ENCODE measurements at places on chromosomes 6 and 20.

GRCh38 chr6:105163183-105163582 lies 16.6 kb downstream of the POPDC3 start:
- no peak for DNase-seq

DNA sequence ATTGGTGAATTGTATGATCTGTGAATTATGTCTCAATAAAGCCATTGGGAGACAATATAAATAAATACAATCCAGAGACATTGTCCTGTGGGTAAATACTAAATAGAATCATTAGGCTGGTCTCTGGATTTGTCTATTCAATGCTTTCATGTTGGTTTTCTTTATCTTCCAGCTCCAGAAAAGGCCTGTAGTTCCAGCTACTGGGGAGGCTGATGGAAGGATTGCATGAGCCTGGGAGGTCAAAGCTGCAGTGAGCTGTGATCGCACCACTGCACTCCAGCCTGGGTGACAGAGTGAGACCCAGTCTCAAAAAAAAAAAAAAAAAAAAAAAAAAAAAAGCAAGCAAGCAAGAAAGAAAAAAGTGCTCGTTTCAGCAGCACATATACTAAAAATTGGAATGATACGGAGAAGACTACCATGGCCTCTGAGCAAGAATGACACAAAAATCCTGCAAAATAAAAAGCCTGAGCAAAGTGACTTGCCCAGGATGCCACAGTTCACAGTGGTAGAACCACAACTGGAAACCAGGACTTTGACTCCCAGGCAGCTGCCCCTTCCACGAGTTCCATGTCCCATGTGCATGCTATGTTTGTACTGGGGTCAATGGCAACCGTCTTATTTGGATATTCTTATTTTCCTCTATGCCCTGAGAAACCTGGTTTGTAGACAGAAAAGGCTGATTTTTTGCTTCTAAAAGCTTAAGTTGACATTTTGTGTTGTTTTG lies 33.6 kb upstream of the GMPR start:
- DNase-seq, result no peak

DNA sequence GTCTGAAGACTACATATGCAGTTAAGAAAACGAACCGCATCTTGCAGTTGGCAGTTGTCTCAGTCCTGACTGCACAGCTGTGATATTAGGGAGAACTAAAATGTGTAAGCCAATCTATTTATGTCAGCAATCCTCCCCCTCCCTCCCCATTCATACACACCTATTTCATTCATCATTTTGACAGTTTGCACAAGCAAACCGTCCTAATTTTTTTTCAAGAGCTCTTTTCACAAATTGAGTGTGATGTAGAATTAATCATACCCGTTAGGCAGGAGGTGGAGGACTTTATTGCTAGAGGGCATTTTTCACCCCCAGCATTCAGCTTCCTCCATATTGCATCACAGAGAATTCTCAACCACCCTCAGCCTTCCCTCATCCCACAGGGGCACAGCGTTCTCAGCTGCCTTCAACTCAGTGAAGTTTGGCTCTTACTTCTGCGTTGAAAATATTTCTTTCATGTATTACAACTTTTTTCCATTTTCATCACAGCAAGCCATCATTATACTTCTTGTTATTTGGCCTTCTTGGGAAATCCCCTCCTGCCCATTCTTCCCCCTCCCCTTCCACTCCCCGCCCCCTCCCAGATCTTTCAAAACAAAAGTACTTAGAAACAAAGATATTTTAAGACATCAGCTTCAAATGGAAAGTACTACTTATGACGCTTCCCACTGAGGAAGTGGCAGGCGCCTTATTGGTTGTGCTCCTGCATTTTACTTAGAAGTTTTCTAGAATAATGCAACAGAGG lies 37.5 kb downstream of the NOX3 start:
- DNase-seq, result no peak

DNA sequence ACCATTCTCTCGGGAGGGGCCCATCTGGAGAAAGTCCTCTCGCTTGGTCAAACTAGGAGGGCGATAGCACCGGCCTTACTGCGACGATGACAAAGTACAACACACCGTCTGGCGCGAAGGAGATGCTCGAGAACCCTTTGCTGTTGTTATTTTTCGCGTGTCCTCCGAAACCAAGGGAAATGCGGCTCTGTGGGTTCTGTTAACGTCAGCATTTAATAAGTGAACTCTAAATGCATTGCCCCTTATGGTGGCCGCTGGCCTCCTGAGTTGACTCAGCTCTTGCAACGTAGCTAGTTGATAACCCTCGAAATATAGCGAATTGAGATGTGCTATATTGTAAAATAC lies 577 bp upstream of the SCAND1 start:
- DNase-seq, result no peak

- DNase-seq, result no peak
Measured at GRCh38 chr6:167979436-167980139, 17.9 kb upstream of the KIF25 start.

DNA sequence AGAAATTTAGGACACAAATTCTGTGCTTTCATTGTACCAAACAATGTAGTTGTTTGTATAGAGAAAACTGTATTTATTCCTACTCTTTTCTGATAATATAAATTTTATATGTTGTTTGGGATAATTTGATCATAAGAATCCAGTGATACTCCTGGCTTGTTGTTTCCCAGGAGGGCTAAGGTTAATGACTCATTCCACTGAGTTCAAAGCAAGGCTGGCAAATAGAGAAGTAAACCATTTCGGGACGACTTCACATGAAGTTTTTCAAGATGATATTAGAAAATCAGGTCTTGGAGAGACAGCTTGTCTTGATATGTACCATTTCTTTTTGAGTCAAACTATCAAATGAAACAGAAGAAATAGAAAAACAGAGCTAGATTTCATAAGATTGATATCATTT lies 326.1 kb upstream of the CNR1 start:
- DNase-seq, result no peak

GRCh38 chr6:20416567-20417345 lies 15.1 kb downstream of the E2F3 start:
- no peak for DNase-seq

- no peak for DNase-seq
Measured at GRCh38 chr20:4099905-4100675, 84.7 kb upstream of the RNF24 start.

GRCh38 chr6:163926642-163927041 lies 512.1 kb downstream of the QKI start:
- no peak for DNase-seq

GRCh38 chr6:78010130-78010529 lies 357.3 kb downstream of the MEI4 start:
- DNase-seq, result no peak

GRCh38 chr6:68572525-68572924 lies 62.6 kb upstream of the ADGRB3 start:
- DNase-seq, result no peak

GRCh38 chr20:44649126-44649525 lies 2.4 kb downstream of the ADA start:
- DNase-seq, result no peak

- no peak for DNase-seq
Measured at GRCh38 chr6:90467546-90467945, 119.3 kb downstream of the MAP3K7 start.

DNA sequence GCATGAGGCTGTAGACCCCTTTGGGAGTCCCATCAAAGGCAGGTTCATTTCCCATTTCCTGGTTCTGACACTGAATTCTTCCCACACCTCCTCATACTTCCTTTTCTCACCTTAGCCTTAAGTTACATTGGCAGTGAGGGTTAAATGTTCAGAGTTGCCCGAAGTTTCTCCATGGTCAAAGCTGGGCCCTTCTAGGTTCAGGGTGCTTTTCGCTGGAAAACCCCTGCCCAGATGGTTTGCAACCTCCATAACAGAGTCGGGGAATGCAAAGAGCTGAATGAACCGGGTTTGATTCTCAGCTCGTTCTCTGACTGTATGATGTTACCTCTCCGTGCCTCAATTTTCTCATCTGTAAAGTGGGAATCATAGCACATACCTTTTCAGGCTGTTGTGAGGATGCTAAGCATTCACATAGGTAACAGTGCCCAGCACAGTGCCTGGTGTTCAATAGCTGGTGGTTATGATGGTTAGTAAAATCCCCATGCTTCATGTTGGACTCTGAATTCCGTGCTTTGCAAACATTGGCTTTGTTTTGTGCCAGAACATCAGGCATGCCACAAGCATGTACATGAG lies 149.8 kb downstream of the NFATC2 start:
- DNase-seq, result no peak

- DNase-seq, result no peak
Measured at GRCh38 chr6:54787825-54788224, 58.7 kb upstream of the FAM83B start.

GRCh38 chr20:20687319-20687718 lies 25.1 kb downstream of the RALGAPA2 start:
- no peak for DNase-seq
